Renal pelvis (tissue), 12 donors: ENCODE measurements at places on chromosomes 3 and 15.

DNA sequence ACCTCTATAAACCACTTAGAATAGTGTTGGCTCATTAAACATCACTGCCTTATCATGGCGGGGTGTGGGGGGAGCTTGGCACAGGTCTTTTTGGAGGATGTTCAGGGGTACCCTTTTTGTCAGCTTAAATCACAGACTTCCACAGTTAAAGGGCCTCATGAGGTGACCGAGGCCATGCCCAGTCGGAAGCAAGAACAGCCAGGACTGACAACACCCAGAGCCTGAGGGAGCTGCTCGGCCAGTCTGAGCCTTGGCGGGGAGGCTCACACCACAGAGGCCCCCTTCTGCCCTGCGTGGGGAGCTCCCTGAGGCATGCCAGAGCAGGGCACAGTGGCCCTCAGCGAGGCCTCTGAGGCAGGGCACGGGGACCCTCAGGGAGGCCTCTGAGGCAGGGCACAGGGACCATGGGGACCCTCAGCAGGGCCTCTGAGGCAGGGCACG lies 49.5 kb downstream of the UMPS start:
- DNase-seq: no peak

- no peak for DNase-seq
These were observed 432.8 kb downstream of the MAGI1 start for GRCh38 chr3:65605876-65606432.

- no peak for DNase-seq
These were observed 360.5 kb upstream of the NAALADL2 start for GRCh38 chr3:174498638-174499037.

GRCh38 chr15:86830304-86830703 lies 750.6 kb downstream of the AGBL1 start:
- no peak for DNase-seq

DNA sequence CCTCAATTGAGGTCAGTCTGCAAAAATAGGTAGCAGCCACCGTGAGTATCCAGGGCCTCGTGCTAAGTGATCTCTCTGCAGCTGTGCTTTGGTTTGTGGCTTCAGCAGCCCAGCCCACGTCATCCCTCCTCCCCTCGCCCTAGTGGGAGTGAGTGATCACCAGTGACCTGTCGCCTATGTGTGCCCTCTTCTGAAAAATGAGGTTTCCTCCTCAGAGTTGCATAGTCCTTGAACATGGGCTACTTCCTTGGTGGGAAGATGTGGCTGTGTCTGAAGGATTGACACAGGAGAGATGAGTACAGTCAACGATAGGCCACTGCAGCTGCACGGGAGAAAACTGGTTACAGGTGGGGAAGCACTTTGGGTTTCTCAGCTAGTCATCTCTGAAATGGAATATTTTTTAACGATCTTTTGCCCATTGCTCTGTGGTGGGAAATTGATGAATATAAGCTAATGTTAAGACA lies 144.8 kb upstream of the BHLHE40 start:
- DNase-seq: no peak

DNA sequence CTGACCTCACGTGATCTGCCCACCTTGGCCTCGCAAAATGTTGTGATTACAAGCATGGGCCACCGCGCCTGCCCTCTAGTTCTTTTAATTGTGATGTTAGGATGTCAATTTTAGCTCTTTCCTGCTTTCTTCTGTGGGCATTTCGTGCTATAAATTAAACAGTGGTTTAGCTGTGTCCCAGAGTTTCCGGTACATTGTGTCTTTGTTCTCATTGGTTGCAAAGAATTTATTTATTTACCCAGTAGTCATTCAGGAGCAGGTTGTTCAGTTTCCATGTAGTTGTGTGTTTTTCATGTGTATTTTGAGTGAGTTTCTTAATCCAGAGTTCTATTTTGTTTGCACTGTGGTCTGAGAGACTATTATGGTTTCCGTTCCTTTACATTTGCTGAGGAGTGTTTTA lies 30.1 kb downstream of the MYRIP start:
- DNase-seq: no peak

DNA sequence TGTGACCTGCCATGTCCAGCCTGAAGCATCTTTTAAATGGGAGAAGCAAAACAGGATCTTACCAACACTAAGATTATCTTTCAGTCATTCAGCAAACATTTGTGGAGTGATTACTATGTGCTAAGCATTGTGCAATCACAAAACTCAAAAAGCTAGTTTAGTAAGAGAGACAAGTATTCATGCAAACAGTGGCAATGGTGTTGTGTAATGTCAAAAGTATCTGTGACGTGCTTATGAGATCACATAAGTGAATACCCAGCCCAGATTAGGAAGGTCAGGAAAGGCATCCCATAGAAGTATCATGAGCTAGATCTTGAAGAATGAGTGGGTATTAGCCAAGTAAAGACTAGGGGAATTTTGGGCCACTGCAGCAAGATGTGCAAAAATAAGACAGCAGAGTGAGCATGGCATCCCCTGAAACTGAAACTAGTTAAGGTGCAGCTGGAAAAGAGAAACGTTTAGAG lies 32.1 kb downstream of the SEC62 start:
- DNase-seq: no peak

GRCh38 chr3:14141602-14142341 lies 16.9 kb downstream of the TMEM43 start:
- no peak for DNase-seq

GRCh38 chr15:74191798-74192197 lies 10.8 kb downstream of the STRA6 start:
- no peak for DNase-seq

GRCh38 chr3:125032100-125032643 lies 23.6 kb downstream of the HEG1 start:
- DNase-seq: no peak

GRCh38 chr15:70200511-70201424 lies 103.1 kb upstream of the TLE3 start:
- peak; percentile 50 for DNase-seq

DNA sequence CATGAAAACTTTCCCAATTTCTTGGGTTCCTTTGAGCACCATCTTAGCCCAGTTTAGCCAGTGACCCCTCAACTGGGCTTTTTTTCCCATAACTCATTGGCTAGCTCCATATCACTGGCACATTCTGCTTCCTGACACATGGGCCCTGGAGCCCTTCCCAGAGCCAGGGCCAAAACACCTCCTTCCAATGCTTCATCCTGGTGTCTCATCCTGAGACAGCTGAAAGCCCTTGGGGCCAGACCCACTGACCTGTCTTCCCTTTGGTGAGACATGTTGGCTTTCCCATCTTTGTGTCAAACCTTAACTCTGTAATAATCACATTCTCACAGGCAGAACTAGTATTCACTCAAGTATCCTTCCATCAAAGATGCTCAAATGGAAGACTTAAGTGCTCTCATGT lies 82.6 kb upstream of the SMAD3 start:
- DNase-seq: no peak

DNA sequence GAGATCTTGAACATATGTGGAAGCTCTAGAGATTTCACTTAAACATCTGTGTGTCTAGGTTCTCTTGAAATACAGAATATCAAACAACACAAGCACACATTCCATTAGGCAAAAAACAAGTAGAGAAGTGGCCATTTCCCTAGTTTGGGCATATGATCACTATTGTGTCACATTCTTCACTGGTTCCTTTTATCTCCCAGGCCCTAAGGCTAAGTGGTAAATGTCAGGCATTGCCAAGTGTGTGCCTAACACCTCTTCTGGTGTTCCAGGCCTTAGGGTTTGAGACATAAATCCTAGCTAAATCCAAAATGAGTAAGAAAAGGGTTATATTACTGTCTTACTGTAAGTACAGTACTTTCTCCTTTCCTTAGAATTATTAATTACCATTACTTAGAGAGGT lies 880.1 kb downstream of the PDCD6IP start:
- DNase-seq: no peak

DNA sequence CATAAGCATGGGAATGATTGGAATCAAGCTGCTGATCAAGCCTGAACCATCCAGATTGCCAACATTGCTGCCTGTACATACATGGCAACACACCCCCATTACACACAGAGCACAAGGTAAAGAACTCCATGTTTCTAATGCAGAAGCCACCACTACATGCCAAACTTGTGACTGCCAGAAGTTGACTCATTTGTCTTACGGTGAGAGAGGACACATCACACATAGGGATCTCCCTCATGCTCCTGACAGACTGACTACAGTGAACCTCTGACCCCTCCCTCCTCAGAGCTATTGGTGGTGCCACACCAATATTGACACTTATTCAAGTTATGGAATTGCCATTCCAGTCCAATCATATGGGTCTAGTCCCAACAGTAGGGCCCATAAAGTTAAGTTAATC lies 42.3 kb downstream of the EFHB start:
- no peak for DNase-seq

GRCh38 chr3:9946112-9947024 lies 5.8 kb downstream of the PRRT3 start:
- peak; percentile 87 for DNase-seq

- DNase-seq: no peak
These were observed 151.3 kb upstream of the LPP start for GRCh38 chr3:188002626-188003138.

DNA sequence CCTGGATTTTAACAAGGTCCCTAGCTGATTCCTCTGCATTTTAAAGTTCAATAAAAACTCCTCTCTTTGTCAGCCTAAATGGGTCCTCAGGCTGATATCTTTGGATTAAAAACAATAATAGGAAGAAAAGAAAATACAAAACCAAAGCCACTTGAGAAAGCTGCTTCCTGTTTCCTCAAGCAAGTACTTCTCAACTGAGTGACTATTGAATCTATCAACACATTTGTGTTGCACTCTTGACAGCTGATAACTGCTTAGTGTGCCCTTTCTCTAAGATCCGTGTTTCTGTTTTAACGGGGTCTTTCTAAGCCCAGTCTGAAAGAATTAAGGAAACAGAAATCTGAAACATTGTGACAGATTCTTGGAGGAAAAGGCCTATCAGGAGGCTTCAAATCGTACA lies 410.7 kb downstream of the GRM7 start:
- DNase-seq: no peak

DNA sequence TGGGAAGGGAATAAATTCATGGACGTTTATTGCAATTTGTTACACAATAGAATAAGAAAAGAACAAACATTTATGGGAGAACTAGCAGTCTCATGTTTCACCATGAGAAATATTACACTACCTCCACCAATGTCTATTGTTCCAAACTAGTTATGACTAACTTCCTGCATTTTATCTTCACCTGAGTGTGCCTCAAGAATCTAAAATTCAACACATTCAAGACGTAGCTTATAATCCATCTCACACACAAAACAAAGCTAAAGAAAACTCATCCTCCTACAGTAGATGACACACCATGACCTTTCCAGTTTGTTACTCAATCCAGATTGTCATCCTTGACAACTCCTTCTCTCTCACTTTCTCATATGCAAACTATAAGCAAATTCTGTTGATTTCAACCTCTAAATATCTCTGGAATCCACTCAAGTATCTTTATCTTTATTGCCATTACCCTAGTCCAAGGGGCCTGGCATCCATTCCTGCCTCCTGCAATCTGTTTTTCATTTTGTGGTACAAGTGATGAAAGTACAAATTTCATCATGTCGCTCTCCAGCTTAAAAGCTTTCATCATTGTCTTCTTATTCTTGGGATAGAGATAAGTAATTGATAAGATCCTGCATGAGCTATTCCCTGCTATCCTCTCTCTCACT lies 229.9 kb downstream of the NR2F2 start:
- DNase-seq: no peak

GRCh38 chr3:57199895-57200297 lies at the start of gene HESX1:
Gene HESX1, minus strand, starts transcription at chr3:57199978. Its CDS starts 60 bp downstream, at chr3:57199918.
- no peak for DNase-seq

DNA sequence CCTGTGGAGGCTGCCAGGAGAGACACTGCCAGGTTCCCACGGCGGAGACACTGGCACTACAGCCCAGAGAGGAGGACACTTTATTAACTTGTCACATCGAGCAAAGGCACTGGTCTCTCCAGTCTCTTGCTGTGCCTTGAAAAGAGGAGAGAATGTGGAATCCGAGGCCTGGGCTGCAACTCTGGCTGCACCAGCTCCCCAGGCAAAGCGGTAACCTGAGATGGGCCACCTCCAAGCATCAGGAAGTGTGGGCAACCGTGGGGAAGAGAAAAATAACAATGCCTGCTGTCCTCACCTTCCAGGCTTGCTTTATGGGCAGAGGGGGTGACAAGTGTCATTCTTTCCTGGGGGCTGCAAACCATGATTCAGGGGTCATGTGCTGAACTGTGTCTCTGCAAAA lies 91.6 kb upstream of the RGMA start:
- peak; percentile 47 for DNase-seq

DNA sequence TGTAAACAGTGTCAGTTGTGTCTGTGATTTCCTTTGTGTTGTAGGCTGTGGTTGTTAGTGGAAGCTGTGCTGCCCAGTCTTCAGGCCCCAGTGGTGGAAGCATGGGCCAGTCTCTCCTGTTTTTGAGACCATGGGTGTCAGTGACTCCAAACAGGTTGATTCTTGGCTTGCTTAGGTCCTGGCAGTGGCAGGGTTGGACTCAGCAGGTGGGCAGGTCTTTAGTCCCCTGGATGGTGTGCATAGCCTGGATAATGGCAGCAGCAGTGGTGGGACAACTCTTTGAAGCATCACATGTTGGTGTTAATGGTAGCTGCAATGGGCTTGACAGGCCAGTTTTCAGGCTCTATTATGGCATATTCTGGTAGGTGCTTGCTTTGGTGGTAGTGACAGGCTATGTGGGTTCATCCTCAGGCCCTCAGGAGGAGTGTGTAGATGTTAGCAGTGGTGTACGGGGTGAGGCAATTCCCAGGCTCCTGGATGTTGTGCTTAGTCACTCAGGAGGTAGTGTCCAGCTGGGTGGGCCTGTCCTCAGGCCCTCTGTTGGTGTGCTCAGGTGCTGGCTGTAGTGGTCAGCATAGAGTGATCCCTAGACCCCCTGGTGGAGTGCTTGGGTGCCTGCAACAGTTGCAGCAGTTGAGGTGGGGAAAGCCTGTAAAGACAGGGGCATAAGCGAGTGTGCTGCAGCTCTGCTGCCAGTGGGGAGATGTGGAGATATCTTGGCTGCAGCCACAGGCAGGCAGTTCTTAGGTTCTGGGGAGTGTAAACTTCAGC lies 596.7 kb downstream of the PDCD6IP start:
- DNase-seq: no peak

DNA sequence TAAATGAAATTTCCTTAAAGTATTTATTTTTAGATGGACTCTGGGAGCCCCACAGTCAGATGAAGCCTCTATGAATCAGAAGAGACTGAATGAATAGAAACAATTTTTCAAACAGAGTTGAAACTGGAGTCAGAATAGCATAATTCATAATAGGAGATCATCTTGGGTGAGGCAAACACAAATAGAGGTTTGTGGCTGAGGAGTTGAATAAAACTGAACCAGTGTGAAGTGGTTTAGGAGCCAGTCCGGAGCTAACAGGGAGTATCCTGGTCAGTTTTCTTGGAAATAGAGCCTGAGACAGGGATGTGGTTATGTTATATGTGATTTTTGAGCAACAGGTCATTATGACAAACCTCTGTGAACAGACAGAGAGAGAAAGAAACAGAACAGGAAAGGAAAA lies 39.2 kb downstream of the SAMMSON start:
- DNase-seq: no peak

DNA sequence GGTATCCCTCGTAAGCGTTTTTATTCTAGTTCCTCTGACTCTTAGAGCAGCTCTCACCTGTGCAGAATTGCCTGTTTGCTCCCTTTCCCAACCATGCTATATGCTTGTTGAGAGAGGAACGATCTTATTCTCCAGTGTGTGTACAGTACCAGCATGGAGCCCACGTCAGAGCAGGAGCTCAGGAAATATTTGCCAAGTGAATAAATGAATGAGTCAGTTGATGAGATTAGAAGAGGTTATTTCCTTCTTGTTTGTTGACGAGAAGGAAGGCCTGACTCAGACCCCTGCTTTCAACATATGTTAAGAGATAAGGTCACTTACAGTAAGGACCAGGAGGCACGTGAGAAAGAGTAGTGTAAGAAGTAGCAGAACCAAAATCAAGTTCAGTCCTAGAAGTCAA lies 106.3 kb upstream of the ABHD17C start:
- no peak for DNase-seq

GRCh38 chr15:38631119-38632075 lies 66.8 kb upstream of the RASGRP1 start:
- no peak for DNase-seq
